ENCODE measurements at places on chromosomes 5 and 9.
A peak's percentile ranks its signal among the peaks of the same experiment; 100 is the strongest.

DNA sequence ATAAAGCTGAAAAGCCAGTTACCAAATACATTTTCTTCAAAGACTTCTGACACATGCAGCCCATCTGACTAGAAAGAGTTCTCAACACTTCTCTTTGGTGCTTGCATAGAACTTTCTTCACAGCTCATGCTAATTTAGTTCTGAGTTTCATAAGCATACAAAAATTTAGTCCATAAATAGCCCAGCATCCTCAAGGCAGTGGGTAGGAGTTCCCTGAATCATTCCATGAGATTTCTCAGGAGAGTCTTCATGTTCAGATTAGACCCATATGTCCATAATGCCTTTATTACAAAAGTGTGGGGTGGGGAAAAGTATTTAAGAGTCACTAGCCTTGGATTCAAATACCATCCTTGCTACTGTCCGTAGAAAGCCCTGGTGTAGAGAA lies 290.2 kb upstream of the RGMB start:
- DNase-seq: no peak

GRCh38 chr5:69467442-69468225 lies 25.0 kb upstream of the OCLN start:
- no peak for DNase-seq

DNA sequence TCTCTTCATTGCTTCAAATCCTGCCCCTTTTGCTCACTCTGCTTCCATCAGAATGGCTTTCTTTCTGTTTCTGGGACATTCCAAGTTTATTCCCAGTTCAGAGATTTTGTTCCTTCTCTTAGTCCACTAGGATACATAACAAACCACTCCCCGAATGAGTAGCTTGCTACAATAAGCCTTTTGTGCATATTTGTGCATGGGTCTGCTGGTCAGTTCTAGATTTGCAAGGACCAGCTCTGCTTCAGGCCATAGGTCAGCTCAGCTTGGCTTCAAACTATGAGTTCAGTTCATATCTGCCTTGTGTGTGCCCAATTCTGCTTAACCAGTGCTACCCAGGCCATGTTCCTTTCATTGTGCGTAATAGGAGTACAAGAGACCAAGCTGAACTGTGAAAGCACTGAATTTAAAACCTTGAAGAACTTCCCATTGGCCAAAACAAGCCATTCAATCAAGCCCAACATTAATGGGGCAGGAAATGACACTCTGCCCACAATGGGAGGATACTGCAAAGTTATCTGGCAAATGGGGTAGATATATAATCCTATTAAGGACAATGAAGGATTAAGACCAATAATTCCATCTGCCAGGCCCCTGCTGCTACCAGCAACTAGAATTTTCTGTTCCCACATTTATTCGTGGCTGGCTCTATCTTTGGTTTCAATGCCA lies 328.8 kb downstream of the PRELID2 start:
- no peak for DNase-seq

DNA sequence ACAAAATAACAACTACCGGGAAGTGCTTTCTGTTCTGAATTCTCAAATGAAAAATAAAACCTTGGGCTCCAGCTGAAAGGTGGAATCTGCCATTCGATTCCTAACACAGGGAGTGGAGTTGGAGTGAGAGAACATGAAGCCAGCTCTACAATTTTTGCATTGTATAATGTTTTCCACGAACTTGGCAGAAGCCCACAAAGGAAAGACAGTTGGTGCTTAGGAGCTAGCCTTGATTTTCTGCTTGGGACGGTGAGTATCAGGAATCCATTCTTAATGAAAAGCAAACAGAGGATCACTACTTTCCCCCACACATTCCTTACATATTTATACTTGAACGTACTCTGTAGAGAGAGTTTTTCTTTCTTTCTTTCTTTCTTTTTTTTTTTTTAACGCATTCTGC lies 74.2 kb upstream of the FBXL7 start:
- no peak for DNase-seq

GRCh38 chr5:176547802-176548201 lies 1.3 kb upstream of the CDHR2 start:
- no peak for DNase-seq

DNA sequence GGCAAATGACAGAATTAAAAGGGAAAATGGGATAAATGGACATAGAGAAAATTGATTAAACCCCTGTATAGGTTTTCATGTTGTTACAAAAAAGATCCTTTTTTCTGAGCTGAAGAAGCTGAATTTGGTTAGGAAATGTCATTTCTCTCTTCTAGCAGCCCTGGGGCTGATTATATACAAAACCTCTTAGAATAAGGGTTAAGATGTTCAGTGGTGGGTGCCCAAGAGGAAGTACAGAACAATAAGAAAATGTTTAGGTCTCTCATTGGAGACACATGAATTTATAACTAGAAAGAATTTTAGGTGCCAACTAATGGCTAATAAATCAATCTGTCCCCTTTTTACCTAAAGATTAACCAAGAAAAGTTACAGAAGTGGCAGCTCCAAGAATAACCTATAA lies 14.2 kb downstream of the ABHD17B start:
- DNase-seq: no peak

DNA sequence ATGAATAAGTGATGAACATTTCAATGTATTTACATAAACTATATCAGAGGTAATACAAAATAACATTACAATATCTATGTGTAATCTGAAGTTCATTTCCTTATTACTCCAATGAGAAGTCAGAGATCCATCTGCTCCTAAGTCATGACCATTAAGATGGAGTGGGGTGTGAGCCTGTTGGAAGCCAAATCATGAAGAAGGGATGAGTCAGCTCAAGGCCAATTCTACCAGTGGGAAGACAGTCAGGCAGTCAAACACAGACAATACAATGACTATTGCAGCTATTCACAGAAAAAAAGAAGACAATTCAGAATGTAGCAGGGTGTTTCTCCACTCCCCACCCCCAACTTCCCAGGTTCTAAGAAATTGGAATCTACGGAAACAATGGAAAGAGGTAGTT lies 155.0 kb downstream of the NFIB start:
- no peak for DNase-seq

DNA sequence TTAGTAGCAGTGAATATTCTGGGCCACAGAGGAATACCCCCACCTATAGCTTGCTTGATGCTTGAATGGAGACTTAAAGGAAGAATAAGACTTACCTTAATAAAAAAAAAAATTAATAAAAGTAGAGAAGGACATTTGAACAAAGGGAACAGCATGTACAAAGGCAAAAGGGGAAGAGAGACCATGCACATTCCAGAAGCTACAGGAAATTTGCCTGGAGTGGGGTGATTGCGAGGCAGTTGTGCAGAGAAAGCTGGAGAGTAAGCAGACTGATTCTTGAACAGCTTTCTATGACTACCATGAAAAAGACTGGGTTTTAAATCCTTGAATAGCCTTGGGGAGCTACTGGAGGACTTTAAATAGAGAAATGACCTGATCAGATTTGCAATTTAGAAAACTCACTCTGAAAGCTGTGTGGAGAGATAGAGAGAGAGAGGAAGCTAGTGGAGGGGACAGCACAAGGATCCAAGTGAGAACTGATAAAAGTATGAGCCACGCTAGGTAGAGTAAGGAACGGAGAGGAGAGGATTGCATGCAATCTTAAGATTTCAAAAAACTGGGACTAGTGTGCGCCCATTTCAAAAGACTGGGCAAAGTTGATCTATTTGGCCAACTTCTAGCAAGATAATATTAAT lies 12.5 kb upstream of the SSBP2 start:
- no peak for DNase-seq

DNA sequence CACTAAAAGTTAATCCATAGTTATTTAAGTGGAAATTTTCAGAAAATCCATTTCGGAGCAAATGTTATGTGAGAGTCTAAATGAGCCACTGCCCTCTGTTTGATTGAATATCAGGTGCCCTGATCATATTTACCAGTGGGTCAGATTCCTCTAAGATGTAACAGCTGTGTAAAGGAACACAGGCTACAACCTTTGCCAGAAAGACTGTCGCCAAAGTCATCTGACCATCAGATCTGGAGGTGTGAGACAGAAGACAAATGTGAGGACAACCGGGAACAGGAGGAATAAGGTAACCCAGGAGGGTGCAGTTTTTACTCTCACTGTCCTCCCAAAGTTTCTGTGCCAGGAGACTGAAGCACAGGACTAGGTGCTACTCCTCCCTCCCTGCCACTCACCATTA lies 90.8 kb downstream of the CAAP1 start:
- no peak for DNase-seq

DNA sequence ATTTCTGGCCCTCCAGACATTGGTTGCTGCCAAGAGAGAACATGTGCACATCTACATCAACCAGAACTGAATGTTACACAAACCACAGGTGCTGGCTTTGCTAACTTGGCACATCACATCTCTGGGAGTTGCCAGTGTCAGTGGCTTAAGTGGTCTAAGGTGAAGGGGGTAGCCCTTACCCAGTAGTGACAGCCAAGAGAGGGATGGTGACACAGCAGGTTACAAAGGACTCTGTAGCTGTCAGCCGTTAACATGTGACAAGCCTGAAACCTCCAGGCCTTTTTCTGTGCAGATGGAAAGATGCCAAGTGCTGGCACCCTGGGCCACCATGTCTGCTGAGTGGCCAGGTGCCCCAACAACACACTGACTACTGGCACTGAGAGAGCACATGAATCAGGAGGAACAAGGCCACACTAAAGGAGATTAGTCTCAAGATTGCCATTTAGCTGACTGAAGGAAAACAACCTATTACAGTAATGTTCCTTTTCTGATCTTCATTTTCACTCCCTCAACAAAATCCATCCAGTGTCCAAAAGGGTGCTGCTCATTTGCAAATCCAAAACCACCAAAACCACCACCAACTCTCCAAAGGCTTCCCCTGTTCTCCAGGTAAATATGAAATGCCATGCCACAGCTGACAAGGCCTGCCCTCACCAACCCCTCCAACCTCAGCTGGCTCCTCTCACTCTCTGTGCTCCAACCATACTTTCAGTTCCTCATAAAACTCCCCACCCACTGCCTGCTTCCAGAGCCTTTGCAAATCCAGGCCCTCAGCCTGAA lies 20.2 kb downstream of the SIL1 start:
- no peak for DNase-seq

GRCh38 chr9:137302449-137303150 lies 529 bp upstream of the NRARP start:
- peak; percentile 49 for DNase-seq

Measured in HTR-8/SVneo (cell line).